ENCODE measurements at places on chromosomes 3 and 15.

DNA sequence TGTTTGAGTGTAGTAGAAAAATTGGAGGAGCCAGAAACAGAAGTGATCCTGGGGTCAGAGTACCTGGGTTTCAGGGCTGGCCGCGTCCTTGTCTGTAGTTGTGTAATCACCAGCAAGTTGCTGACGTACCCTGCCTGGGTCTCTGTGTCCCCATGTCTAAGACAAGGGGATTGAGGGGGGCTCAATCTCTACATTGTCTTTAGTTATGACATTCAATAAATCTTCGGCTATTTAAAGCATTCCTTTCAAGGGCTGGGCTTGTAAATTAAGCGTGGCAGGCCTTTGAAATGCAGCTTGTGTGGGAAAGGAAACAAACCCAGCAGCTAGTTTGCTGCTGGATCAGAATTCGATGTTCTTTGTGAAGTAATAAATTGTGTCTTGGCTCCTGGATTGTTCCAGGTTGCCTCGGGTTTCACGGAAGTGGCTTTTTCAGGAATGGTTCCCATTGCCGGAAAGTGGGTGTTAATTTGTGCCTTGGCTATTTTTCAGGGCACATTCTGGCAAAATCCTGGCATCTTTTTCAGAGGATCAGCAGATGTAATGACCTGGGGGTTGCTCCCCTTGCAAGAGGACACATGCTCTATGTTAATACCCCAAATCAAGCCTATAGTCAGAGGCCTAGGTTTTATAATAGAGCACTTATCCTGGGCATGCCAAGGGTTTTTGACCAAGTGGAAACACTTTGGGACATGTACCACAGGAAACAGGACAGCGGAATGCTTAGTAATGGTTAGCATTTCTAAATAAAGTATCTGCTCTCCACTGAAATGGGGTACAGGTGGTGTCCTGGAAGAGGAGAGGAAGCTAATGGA, 294.8 kb upstream of the NR2E3 start:
- DNase-seq, result no peak

GRCh38 chr3:83034806-83035703, 1273.6 kb upstream of the GBE1 start:
- no peak for DNase-seq

- no peak for DNase-seq
Measured at GRCh38 chr3:134287512-134287911, 36.9 kb upstream of the RYK start.

DNA sequence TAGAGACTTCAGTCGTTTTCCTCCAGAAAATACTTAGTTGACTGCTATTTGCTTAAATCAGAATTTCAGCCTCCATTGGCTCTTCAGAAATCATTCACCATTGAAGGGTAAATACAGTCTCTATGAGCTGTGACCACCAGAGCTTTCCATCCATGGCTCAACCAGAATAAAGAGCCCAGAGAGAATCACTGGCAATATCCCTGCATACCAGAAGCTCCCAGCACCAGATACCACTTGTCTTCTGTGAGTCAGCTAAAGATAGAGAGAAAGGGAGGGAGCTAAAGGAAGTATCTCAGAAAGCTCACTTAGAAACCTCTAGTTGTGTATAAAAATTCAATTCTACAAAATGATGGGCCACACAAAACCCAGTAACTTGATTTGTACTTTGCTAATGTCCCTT, 115.2 kb upstream of the TMCO5A start:
- no peak for DNase-seq

- no peak for DNase-seq
Measured at GRCh38 chr3:23431764-23432163, 228.6 kb downstream of the UBE2E2 start.

DNA sequence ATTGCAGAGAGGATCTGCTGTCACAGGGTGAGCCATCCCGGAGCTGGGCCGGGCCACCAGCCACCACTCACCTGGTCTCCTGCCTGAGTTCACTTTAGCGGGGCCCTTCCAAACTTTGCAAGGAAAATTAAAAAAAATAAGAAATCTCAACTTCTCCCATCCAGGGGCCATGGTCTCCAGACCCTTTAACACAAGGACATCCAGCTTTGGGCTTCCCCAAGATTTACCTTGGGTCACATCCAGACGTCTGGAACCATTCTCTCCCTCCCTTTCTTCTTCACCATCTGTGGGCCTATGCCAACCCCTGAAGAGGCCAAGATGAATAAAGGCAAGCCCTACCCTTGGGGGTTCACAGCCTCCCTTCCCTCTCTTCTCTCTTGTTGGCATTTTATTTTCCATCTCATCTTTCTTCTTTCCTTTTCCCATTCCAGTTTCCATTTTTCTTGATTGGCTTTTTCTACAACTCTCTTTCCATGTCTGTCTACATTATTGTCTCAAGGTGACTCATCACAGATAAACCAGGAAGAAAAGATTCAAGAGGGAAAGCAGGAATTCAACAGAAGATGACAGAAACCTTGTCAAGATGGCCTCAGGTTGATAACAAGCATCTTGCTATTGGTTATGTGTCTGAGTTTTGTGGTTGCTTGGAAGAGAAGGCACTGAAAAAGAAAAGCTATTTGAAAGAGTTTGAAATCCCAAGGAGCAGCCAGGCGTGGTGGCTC, 49.5 kb downstream of the ITGA11 start:
- no peak for DNase-seq

DNA sequence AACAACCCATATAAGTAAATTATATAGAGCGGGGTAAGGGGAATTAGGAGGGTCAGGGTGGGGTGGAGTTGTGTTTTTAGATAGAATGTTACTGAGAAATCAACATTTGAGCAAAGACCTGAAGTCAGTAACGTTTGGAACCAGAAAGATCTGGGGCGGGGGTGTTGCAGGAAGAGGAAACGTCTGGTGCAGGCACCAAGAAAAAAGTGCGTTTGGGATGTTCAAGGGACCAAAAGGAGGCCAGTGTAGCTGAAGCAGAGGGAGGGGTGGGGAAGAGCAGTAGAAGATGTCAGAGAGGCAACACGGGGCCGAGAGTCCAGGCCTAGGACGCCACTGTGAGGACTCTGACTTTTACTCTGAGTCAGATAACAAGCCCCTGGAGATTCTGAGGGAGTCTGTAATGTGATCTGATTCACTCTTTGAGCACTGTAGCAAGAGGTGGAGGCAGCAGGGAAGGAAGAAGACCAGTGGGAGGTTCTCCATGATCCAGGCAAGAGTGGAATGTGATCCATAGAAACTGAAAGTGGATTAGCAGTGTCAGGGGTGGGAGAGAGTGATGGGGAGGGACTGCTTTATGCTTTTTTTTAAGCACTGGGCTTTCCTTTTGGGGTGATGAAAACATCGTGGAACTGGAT, 179.3 kb upstream of the CHRM5 start:
- DNase-seq, result no peak

- no peak for DNase-seq
Measured at GRCh38 chr3:148605521-148605920, 92.2 kb upstream of the AGTR1 start.

DNA sequence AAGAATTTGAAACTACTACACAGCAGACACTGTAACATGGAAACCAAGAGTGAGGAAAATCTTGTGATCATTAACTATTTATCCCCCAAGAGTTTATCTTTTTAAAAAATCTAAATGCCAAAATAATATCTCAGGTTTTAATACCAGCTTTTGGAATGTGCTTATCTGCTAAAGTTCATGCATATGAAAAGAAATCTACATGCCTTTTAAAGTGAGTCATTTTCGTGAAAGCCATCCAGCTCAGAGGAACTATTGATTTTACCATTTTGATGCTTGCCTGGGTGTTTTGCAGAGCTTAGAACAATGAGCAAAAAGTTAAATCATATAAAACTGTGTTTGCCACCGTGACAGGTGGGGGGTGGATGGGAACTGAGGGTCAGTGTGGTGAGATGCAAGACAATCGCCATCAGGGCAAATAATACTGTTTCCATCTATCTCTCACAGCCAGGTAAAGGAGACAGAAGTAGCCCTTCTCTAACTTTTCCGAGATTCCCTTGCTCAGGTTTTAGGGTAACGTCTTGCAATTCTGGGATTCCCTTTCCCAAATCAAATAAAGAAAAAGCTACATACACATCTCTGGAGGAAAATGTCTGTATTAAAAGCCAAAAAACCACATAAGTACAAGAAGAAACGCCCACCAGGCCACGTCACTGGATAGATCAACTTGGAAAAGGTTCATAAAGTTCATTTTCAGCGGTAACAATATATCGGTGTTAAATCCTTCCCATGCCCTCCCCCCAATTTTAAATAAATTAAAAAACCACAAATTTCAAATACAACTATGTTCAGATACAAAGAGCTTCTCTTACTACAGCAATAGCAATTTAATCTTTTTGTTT, 2.0 kb downstream of the TMEM158 start:
- no peak for DNase-seq

DNA sequence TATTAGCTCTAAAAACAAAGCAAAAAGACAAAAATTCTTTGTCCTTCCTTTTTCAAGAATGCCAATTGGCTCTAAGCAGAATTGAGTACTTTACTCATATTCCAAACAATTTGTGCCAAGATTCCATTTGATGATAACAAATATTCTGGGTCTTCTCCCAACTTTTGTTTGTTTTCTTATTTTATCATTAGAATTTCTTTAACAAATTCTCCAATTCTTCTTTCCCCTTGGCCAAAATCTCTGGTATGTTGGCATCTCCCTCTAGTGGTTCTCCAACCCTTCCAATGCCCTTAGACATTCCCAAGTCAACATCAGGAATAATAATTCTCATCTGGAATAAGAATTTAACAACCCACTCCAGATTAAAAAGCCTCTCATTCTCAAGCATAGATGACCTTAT, 5.3 kb downstream of the CPOX start:
- no peak for DNase-seq

- no peak for DNase-seq
Measured at GRCh38 chr3:11631820-11632219, 11.9 kb downstream of the VGLL4 start.

- DNase-seq, result no peak
Measured at GRCh38 chr15:68431037-68431791, 749 bp downstream of the ITGA11 start.

DNA sequence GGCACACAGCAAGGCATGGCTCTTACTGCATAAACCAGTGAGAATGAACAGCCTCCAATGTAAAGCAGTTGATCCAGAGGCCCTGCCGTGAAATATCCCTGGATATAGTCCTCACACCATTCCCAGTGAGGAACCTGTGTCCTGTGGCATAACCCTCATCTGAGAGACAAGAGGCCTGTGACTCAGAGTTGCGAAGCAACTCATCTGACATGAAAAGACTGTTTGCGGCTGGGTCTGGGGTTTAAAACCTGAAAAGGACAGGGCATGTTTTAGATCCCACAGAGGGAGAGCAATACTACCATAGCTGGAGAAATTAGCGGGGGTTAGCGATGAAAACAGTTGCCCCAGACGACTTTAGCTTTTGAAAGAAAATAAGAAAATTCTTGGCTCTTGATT, 165.3 kb upstream of the BHLHE40 start:
- DNase-seq, result no peak

DNA sequence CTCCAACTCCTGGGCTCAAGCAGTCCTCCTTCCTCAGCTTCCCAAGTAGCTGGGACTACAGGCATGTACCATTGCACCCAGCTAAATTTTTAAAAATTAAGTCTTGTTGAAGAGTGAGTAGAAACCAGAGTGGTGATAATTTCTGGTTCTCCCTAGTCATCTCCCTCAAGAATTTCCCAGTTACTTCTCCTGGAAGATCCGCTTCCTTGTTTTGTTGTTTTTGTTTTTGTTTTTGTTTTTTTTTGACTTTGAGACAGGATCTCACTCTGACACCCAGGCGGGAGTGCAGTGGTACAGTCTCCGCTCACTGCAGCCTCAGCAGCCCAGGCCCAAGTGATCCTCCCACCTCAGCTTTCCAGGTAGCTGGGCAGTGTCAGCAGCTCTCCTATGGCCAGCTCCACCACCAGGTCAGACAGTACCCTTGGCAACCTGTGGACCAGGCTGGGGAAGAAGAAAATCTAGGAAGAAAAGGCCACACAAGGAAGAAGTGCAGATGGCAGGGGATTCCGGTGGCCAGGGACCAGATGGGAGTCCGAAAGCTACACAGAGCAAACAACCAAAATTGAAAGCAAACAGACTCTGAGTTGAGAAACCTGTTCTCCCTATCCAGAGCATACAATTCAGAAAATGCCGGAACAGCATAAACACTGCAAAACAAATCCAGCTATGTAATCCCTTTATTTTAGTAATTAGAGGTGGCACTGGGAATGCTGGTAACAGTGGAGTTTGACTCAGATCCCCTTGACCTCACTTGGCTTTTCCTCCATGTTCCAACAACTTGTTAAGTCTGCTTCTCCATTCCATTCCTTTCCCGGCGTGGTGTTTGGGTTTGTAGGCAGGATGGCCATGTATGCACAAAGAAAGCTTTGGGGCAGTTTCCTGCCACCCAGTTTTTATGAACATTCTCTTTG, 266.6 kb upstream of the CTDSPL start:
- DNase-seq, result no peak

- DNase-seq, result no peak
Measured at GRCh38 chr3:174614036-174614435, 245.1 kb upstream of the NAALADL2 start.

DNA sequence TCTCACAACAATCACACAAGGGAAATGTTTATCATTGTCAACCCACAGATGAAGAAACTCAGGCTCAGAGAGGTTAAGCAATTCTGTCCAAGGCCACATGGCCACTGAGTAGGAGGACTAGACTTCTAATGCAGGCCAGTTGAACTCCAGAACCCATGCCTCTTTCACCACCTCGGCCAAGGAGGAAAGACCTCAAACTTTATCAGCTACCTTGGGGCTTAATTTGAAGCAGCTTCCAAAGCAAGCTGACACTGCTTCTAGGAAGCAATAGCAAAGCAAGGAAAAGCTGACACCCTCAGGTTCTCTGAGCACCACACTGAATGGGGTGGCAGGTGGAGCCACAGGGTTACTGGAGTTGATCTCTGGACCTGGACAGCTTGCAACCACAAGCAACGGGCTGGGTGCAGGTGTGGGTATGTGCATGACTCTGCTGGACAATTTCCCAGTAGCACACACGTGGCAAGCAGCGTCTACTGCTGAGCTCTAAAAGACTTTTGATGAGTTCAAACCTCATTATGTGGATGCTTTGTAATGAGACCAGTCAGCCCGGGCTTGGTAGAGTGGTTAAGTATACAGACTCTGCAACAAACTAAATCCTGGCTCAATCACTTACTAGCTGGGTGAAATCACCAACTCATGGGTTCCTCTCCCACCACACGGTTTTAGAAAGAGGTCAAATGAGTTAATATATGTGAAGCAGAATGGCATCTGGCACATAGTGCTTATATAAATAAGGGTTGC, 23.1 kb downstream of the CCNL1 start:
- DNase-seq, result no peak

GRCh38 chr3:129597087-129597999, 9.1 kb downstream of the PLXND1 start:
- no peak for DNase-seq

DNA sequence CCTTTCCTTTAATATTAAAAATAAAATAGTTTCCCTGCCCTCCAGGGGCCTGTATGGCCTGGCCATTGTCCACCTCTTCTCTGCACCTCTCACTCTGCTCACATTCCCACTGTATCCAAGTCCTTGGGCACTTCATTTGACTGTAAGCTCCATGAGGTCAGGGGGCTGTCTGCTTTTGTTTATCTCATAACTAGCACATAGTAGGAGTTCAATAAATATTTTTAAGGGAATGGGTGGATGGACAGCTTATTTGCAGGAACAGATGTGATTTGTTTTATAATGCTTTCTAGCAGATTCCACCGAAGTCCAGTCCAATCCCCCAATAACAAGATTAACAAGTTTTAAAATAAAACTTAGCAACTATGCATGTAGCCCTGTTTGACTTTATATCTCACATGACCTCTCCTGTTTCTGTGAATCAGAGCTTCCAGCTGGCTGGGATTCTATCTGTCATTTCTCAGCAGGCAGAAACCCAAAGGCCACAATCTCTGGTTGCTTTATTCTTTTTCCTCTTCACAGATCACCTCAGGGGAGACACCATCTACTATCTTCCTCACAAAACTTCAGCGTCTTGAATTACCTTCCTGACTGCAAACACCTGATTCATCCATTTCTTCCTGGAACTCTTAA, 123.0 kb upstream of the NR2F2 start:
- DNase-seq, result no peak

All from cortex of kidney (tissue), 1 donor.